ENCODE measurements at places on chromosomes 2 and 18. TPM values are rescaled to one million over a fixed set of nuclear protein-coding genes. Genes with fewer than 3 reads are reported as not detected.

MERTK gene
- 33.6 TPM for total RNA-seq

LAMA3 gene
- total RNA-seq, result 4.7 TPM

GPR39 gene
- not detected for total RNA-seq

FBLN7 gene
- 2.0 TPM for total RNA-seq

LYPD6B gene
- total RNA-seq, result not detected

NOP58 gene
- total RNA-seq, result 80.3 TPM

RAPGEF4 gene
- 6.1 TPM for total RNA-seq

GKN1 gene
- not detected for total RNA-seq

ERFE gene
- 0.53 TPM for total RNA-seq

RAB27B gene
- total RNA-seq, result 0.13 TPM

CNTNAP5 gene
- total RNA-seq, result not detected

NT5DC4 gene
- not detected for total RNA-seq

PMS1 gene
- 22.6 TPM for total RNA-seq

TEKT4 gene
- total RNA-seq, result not detected

FRZB gene
- not detected for total RNA-seq

MEP1B gene
- total RNA-seq, result not detected

CAPN14 gene
- total RNA-seq, result 0.07 TPM

FER1L5 gene
- total RNA-seq, result not detected

ERMN gene
- not detected for total RNA-seq

TRIM43 gene
- total RNA-seq, result not detected

L3MBTL4 gene
- total RNA-seq, result 0.04 TPM

GCA gene
- 18.6 TPM for total RNA-seq

RAX gene
- not detected for total RNA-seq

SERPINB10 gene
- not detected for total RNA-seq

ARMC9 gene
- total RNA-seq, result 21.1 TPM

IL37 gene
- total RNA-seq, result not detected

FSIP2 gene
- 0.07 TPM for total RNA-seq

CRACDL gene
- 9.7 TPM for total RNA-seq

PAX3 gene
- total RNA-seq, result not detected

CTLA4 gene
- total RNA-seq, result not detected

ACTR1B gene
- total RNA-seq, result 65.5 TPM

FAM124B gene
- 82.4 TPM for total RNA-seq

C2orf15 gene
- 0.28 TPM for total RNA-seq

MOCOS gene
- total RNA-seq, result 1.3 TPM

ECEL1 gene
- total RNA-seq, result not detected

MSTN gene
- not detected for total RNA-seq

CD8A gene
- total RNA-seq, result not detected

ANKRD53 gene
- 0.14 TPM for total RNA-seq

RAD51AP2 gene
- not detected for total RNA-seq

CCDC150 gene
- 4.6 TPM for total RNA-seq

CRYGC gene
- not detected for total RNA-seq

MOGAT1 gene
- total RNA-seq, result not detected

SCN1A gene
- total RNA-seq, result not detected

ALS2 gene
- total RNA-seq, result 42.5 TPM

SERPINB11 gene
- not detected for total RNA-seq

CEP192 gene
- 29.6 TPM for total RNA-seq

KLHL41 gene
- 0.28 TPM for total RNA-seq

Measured in pulmonary artery endothelial cell (primary cell).